ENCODE measurements at places on chromosomes 12 and 14.

- no peak for DNase-seq
These were observed 41.7 kb downstream of the TSPAN11 start for GRCh38 chr12:30968211-30968610.

- no peak for DNase-seq
These were observed 270.6 kb downstream of the NAV3 start for GRCh38 chr12:78101113-78101876.

- no peak for DNase-seq
These were observed 52.9 kb upstream of the DIO3 start for GRCh38 chr14:101508196-101508947.

GRCh38 chr12:104610513-104611235, 153.9 kb downstream of the CHST11 start:
- no peak for DNase-seq

- no peak for DNase-seq
These were observed 1.0 kb upstream of the TESC start for GRCh38 chr12:117100251-117100650.

DNA sequence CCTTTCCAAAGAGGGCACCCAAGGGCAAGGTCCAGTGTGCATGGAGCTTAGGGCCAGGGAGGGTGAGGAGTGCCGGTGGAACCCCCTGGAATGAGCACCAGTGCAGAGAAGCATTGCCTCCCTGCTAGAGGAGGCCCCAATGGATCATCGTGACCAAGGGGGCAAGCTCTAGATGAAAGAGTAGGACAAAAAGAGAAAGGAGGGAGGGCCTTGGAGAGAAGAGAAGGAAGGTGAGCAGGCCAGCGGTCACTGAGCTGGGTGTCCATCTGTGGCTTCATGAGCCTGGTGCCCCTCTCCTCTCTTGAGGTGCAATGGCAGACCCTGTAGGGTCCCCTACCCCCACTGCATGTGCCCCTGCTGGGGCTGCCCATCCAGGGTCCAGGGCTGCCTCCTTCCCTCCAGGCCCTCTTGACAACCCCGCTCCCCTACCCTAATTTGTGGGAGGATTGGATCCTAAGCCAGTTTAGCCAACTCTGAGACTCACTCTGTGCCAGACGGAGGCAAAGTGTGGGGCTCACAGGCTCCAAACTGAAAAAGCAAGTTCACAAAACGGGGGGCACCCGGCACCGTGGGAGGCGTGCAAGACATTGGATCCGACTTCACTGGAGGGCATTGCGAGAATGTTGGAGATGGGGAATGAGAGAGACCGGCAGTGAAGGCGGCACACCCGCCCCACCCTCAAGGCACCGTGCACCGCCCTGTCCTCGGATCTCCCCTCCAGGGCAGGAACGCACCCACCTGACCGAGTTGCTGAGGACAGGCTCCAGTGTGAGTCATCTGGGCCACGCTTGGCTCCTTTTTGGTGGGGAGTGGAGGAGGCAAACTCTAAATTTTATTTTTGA, 207.5 kb downstream of the KIF26A start:
- DNase-seq = no peak

DNA sequence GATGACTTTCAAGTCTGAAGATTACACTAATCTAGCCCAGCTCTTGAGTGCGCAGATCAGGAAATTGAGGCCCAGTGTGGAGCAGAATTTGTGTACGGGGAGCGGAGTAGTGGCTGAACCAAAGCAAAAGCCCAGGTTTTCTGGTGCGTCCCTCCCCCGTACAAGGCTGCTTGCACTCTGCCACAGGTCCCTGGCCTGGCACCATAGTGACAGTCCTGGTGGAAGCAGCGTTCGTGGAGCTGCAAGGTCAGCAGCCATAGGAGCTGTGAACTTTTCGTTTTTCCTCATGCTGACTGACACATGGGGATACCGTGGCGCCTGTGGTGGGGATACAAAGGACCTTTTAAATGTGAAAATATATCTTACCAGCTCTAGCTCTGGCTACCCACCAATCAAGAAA, 1.7 kb downstream of the EVL start:
- DNase-seq = no peak

- no peak for DNase-seq
These were observed 221.2 kb downstream of the KCNH5 start for GRCh38 chr14:62824086-62824485.

GRCh38 chr12:39440101-39440500, 2.8 kb downstream of the KIF21A start:
- no peak for DNase-seq

DNA sequence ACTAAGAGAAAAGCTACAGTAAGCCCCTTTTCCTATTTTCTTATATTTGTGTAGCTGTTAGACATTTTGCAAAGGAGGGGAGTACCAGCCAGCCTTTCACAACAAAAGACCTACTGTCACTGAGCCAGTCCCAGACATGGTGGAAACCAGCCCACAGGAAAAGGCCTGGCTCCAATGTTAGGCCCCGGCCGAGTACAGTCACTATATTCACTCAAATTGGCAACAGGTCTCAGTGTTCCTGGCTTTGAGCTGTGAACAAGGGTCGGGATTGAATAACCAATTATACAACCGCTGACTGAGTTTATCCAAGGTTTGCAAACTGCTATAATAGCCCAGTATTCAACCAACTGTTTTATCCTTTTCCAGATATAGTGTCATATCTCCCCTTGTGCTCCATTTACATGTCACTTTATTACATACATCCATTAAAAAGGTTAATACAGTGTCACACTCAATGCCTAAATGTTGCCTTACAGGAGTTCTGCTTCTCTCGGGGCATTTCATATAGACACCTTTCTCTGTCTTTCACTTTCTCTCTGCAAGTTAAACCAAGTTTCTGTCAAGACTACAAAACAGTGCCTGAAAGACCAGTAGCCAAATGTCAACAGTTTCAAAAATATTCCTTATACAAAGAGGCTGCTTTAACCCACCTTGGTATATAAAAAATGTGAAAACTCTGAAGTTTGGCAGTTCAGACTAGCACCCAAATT, 178.1 kb downstream of the SOX5 start:
- no peak for DNase-seq

DNA sequence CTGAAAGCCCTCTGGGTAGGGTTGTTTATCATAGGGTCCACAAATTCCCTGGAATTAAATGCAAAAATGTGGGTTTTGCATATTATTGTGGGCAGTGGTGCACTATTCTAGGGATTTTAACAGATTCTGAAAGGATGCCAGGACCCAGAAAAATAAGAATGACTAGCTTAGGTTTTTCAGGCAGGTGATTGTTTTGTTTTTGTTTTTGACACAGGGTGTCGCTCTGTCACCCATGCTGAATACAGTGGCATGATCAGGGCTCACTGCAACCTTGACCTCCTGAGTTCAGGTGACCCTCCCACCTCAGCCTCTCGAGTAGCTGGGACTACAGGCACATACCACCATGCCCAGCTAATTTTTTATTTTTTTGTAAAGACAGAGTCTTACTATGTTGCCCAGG, 19.2 kb downstream of the GALNT6 start:
- no peak for DNase-seq

GRCh38 chr14:55005071-55005470, 21.8 kb downstream of the WDHD1 start:
- no peak for DNase-seq

GRCh38 chr14:92728759-92729364, 19.6 kb downstream of the LGMN start:
- DNase-seq = no peak

GRCh38 chr12:67761566-67761965, 113.0 kb downstream of the DYRK2 start:
- no peak for DNase-seq

DNA sequence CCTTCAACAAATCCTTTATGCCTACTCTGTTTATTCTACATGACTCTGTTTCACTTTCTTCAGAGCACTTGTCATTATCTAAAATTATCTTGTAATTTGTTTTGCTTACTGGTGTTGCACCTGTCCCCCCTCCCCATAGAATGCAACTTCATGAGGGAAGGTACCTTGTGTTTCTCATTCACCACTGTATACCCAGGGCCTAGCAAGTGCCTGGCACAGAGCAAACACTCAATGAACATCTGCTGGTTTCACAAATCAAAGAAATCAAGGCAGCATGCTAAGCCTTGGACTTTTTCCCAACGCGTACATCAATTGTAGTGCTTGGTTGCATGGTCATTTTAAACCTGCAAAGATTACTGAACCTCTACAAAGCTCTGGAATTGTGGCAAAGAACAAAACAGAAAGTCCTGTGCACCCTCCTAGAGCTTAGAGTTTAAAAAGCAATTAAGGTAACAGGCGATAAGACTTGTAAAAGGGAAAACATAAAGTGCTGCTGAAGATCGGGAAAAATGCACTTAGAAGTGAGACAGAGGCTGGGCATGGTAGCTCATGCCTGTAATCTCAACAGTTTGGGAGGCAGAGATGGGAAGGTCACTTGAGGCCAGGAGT, 479.1 kb downstream of the MED13L start:
- DNase-seq = no peak

DNA sequence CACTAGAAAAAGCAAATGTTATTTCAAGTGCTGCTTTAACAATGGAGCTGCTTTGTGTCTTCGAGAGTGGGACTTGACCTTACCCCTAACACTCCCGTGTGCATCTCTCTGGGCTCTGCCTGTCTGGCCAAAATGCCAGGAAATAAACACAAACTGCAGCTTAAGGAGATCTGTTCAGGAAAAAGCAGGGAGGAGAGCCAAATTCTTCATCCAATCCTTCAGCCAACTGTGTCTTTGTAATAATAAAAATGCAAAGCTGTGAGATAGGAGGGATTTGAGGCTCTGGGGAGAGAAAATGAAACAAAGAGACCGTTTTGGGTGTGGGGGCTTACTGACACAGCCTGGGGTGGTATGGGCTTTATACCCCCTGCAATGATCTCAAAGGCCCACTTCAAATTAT, 85.8 kb upstream of the WSCD2 start:
- no peak for DNase-seq

GRCh38 chr14:51674294-51675002, 22.7 kb downstream of the FRMD6 start:
- DNase-seq = no peak

DNA sequence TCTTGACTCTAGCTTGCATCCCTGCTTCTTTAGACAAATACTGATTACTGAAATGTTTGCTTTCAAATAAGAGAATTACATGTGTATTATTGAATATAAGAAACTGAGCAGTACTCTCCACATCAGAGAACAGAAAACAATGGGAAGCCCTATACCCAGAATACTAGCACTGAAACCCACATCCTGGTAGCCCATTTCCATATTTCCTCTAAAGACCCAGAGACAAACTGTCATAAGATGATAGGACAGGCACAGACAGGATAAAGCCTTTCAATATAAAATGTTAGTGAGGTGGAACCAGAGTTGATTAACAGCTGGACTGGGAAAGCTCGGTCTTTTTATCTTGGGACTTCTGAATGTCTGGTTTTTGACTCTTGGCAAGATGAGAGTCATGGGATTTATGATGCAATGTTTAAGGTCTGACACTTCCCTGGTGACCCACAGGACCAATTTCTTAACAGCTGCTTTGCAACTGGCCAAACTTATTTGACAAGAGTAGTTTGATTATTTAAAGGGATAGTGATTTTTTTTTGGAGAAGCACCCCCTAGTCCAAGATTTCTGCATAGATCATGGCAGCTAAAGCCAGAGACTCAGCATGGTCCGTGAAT, 166.9 kb upstream of the ATXN7L3B start:
- DNase-seq = no peak

- DNase-seq = no peak
These were observed 8.6 kb downstream of the VTI1B start for GRCh38 chr14:67665868-67666267.

- no peak for DNase-seq
These were observed 815 bp downstream of the COQ10A start for GRCh38 chr12:56267443-56268071.

- no peak for DNase-seq
These were observed 130.1 kb downstream of the CCDC91 start for GRCh38 chr12:28320353-28320752.

GRCh38 chr12:50971946-50972345, 19.6 kb downstream of the HIGD1C start:
- no peak for DNase-seq

GRCh38 chr14:86712176-86712575, 1182.2 kb downstream of the FLRT2 start:
- DNase-seq = no peak

GRCh38 chr12:12466157-12466556, 96.5 kb downstream of the DUSP16 start:
- peak; percentile 42 for DNase-seq

GRCh38 chr12:83920821-83921547, 991.6 kb downstream of the SLC6A15 start:
- no peak for DNase-seq

- DNase-seq = no peak
These were observed 5.2 kb downstream of the ATP6V0A2 start for GRCh38 chr12:123717350-123717749.

- DNase-seq = no peak
These were observed 66.3 kb downstream of the NCOR2 start for GRCh38 chr12:124501112-124501561.

GRCh38 chr14:71232506-71232905, 325.2 kb downstream of the PCNX1 start:
- no peak for DNase-seq

DNA sequence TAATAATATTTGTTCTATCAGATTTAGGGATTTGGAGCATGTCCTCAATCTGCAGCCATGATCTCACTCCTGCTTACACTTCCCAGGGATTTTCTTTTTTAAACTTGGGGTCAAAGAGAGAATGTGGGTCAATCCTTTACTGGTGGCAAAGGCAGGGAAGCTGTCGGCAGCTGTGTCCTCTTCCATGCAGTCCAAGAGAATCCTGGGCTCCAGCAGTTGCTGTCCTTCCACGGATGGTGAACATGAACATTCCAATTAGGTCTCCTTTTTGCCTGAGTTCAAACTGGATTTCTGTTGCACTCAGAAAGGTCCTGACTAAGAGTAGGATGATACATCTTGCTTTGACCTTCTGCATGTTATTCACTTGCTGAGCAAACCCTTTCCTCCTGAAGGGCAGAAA, 73.9 kb downstream of the ARL6IP4 start:
- no peak for DNase-seq

Data from activated T-helper 9 cell treated with anti-CD3 and anti-CD28 coated beads, Interleukin-2, amount 50 U/mL, for 16 hours (primary cell).